Activated CD4-positive, alpha-beta T cell treated with anti-CD3 and anti-CD28 coated beads, Interleukin-2, amount 10 ng/mL, durations not matched to agents 24 days and 14 days (primary cell): ENCODE measurements at places on chromosomes 7 and 10.

DNA sequence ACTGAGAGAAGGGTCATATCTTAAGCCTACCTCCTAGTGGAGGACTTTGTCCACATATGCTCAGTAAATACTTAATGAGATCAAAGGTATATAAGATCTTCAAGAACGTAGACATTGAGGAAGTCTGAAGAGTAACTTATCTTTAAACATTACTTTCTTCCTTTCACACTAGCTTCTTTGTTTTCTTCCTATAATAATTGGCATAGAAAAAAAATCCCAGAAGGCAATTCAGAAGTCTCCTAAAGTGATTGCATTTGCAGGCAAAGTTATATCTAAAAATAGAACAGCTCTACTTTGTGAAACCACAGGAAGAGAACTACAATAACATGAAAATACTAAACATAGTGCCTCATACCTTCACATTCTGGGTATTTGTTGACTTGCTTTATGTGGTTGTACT lies 150.4 kb downstream of the PPP1R3A start:
- no peak for DNase-seq

DNA sequence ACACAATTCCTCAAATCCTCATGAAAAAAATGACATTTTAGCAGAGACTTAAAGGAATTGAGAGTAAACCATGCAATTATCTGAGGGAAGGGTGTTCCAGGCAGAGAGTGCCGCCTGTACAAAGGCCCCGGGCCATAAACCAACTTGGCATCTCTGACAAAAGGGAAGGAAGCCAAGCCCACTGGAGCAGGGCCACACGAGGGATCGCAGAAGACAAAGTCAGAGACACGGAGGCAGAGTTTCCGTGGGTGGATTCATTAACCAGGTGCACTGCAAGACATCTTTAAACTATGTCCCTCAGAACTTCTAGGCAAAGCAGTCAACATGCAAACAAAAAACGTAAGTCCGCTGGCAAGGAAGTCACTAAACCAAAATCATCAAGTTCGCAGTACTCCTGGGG lies 92.0 kb downstream of the SFMBT2 start:
- DNase-seq: no peak

DNA sequence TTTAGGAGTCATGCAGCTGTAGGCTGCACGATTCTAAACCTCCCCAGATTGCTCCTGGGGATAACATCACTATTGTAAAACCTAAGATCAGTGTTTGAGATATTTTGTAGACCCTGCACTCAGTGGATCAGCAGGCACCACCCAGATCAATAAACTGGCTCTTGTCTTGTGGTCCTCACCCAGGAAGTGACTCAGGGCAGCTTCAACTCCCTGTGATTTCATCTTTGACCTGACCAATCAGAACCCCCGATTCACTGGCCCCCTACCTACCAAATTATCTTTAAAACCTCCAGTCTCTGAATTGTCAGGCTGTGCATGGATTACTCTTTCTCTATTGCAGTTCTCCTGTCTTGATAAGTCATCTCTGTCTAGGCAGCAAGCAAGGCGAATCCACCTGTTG lies 25.7 kb downstream of the ARL5B start:
- no peak for DNase-seq

DNA sequence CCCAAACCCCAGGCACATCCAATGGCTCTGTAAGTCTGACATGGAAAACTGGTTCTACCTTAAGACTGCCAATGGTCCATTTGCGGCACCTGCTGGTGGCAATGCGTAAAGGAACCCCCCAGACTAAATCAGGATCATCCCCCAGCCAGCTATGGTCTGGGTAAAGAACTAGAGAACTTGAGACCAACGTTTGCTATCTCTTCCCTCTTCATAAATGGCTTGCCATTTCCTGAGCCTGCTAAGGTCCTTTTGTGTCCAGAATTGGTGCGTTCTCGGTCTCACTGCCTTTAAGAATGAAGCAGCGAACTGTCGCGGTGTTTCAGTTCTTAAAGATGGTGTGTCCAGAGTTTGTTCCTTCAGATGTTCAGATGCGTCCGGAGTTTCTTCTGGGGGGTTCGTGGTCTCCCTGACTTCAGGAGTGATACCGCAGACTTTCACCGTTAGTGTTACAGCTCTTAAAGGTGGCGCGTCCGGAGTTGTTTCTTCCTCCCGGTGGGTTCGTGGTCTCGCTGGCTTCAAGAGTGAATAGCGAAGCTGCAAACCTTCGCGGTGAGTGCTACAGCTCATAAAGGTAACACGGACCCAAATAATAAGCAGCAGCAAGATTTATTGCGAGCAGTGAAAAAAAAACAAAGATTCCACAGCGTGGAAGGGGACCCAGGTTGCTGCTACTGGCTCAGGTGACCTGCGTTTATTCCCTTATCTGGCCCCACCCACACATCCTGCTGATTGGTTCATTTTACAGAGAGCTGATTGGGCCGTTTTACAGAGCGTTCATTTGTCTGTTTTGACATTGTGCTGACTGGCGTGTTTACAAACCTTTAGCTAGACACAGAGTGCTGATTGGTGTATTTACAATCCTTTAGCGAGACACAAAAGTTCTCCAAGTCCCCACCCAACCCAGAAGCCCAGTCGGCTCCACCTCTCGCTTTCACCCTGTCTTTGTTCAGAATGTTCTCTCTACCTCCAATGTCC lies 95.4 kb downstream of the ELMO1 start:
- peak; percentile 92 for DNase-seq

DNA sequence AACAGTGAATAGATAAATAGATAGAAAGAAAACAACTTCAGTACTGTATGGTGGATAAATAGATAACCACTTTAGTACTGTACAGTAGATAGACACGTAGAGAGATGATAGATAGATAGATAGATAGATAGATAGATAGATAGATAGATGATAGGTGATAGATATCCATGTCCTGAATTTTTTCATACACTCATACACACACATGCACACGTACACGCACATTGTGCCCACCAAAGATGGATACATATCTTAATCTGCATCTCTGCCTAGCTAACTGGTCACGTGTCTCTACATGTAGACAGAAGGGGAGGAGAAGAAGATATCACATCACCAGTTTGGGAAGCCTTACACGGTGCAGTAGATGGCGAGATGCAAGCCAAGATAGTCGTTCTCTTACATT lies 99.2 kb downstream of the ARID5B start:
- no peak for DNase-seq

DNA sequence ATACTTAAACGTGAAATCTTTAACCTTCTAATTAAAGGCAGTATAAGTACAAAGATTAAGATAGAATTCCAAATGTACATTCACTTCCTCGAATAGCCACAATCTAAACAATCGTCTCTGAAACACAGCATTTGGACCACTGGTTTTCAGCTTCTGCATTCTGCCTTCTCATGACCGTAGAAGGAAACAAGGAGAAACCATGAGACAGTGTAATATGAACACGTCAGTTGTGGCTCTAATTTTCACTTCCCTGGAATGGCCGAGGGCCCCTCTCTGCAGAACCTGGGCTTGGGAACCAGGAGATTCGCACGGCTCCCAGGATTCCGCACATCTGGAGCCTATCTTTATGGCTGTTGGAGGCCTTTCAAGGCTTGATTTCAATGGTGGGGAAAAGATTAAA lies 189.3 kb downstream of the KLF6 start:
- no peak for DNase-seq

GRCh38 chr10:78765726-78766335 lies 302.9 kb upstream of the ZMIZ1 start:
- DNase-seq: no peak

DNA sequence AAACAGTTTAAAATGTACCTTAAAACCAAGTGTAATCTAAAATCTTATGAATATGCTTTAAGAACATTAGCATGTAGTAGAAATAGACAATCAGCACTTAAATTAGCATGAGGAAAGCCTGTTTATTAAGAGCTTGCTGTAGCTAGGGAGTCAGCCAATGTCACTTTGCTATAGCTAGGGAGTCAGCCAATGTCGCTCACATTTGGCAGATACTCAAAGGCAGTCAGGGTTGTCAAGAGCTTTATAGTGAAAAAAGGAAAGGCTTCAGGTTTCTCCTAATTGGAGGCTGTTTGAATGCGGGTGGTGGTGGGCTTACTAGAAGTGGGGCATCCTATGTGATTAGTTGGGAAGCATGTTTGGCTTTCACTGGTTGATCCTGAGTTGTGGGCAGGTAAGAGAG lies 226.2 kb upstream of the DGKB start:
- DNase-seq: no peak

GRCh38 chr7:125568799-125569198 lies 639.2 kb upstream of the POT1 start:
- no peak for DNase-seq

- DNase-seq: no peak
Measured at GRCh38 chr7:53609185-53609584, 573.8 kb downstream of the POM121L12 start.

- no peak for DNase-seq
Measured at GRCh38 chr7:149819141-149819960, 18.8 kb upstream of the ZNF862 start.
